Fibroblast of villous mesenchyme (primary cell): ENCODE measurements at places on chromosomes 1 and 21.
A peak's percentile ranks its signal among the peaks of the same experiment; 100 is the strongest.

GRCh38 chr1:93164816-93165215 is 15.4 kb downstream of the TMED5 start:
- DNase-seq: no peak

- DNase-seq: peak; percentile 1
Measured at GRCh38 chr1:82565546-82565945, 764.8 kb downstream of the ADGRL2 start.

DNA sequence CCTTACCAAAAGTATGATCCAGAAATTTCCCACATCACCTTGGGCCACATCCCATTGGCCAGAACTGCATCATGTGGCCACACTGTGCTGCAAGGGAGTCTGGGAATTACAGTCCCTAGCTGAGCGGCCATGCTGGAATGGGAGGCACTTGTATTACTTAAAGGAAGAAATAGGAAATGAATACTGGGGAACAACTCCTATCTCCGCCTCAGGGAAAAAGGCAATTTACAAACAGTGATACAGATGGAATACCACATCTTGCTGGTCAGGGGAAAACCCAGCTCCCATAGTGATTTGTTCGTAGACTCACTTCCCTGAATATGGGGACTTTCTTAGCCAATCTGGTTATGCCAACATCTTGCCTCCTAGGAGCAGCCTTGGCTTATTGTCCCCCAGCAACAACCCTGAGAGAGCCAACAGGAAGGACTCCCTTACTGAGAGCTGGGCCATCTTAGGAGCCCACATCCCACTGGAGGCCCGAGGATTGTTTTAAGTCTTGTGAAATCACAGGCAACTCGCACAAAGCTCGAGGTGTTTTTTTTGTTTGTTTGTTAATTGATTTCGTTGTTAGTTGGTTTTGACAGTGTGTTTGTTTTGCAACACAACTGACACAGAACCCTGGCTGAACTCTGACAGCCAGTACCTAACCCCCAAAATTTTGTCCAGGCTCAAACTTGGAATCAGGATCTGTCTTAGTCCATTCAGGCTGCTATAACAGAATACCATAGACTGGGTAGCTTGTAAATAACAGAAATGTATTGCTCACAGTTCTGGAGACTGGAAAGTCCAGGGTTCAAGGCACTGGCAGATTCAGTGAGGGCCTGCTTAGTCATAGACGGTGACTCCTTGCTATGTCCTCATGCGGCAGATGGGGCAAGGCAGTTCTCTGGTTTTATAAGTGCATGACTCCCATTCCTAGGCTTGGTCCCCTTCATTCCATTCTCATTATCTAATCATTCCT is 14.9 kb downstream of the CDA start:
- DNase-seq: peak; percentile 65

DNA sequence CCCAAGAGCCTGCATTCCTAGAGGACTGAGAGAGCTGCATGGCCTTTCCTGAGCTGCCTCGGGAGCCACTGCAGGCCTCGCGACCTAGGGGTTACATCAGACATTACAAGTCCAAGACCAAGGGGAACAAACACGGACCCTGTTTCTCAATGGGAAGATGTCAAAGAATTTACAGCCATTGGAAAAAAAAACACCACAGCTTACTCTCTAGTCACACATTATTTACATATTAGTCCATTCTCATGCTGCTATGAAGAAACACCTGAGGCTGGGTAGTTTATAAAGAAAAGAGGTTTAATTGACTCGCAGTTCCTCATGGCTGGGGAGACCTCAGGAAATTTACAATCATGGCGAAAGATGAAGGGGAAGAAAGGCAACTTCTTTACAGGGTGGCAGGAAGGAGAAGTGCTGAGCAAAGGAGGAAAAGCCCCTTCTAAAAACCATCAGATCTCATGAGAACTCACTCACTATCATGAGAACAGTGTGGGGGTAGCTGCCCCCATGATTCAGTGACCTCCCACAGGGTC is 8.4 kb upstream of the PRMT2 start:
- no peak for DNase-seq

DNA sequence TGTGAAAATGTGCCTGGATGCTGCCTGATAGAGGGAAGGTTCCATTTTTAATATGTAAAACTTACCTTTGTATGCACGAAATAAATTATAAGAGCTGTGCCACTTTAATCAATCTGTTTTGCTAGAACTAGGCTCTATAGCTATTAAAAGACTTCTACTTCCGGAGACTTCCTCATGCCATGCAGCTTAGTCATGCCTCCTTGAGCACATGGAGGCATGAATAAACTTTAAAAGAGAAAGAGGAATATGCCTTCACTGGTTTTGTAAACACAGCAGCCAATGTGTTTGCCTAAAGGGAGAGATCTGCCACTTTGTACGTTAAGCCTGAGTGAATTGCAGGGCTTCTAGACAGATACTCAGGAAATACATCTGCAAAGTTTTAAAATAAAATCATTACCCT is 604.6 kb downstream of the LRRIQ3 start:
- peak; percentile 4 for DNase-seq

- peak; percentile 88 for DNase-seq
Measured at GRCh38 chr1:26744075-26744959, 43.4 kb upstream of the PIGV start.

DNA sequence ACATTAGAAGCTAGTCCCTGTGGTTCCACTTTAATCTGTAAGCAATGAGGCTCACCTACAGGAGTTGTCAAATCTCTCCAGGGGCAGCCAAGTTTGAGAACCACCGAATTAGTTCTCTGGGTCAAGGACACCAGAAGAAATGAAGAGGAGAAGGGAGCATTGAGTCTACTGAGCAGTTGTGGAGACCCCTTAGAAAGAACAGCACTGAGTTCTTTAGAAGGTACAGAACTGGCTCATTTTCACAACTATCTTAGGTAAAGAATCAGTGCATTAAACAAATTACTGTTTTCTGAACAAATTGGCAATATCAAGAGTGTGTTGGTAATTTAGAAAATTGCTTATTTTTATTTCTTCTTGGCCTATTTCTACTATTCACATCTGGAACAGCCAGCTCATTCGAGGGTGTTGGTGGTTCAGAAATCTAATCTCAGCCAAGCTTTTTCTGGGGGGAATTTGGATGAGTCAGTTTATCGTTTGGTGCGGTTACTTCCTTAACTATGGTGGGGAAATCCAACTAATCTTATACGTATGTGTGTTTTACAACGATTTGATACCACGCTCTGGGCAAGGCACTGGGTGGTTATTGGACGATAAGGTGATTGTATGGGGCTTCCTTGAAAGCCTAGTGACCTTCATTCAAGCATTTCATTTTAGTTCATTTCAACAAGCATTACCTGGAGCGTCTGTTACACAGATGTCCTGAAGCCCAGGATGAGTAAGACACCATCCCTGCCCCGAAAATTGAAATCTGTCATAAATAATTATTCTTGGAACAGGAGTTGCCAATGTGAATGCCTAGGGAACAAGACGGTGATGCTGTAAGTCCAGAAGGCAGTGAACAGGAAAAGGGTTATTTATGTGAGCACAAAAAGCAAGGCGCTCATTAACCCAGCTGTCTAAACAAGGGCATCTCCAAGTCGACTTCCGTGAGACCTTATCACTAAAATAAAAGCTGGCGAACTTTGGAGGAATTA is 52.0 kb upstream of the TMPRSS2 start:
- DNase-seq: peak; percentile 81

DNA sequence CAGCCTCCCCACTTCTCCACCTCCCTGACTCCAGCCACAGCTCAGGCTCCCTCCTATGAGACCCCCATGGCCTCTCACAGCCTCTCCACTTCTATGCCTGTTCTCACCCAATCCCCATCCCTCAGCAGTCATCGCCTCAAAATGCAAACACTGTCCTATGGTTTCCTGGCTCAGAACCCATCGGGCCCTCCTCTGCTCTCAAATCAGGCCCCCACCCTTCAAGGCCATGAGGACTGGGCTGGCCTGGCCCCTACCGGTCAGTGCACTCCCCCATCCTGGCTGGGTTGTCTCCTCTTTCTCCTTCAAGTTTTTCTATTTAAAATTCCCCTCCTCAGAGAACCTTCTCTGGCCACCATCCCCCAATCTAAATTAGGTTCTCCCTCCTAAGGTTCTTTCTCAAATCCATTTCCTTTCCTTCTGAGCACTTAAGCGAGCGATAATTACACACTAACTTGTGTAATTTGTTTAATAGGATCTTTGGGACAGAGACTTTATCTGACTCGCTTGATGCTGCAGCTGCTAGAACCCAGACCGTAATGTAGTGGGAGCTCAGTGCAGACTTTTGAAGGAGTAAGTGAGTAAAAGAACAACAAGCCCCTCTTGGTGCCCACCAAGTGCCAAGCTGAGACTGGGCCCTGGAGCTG is 347.2 kb downstream of the MATN1 start:
- DNase-seq: no peak

DNA sequence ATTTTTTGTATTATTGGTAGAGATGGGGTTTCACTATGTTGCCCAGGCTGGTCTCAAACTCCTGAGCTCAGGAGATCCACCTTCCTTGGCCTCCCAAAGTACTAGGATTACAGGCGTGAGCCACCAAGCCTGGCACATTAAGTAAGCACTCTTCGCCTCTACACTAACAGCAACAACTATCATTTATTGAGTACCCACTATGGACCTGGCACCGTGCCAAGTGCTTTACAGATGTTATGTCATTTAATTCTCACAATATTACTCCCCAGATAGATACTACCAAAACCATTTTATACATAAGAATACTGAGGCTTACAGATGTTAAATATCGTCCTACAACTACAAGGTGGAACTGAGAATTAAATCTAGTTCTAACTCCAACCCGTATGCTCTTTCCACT is 50.1 kb downstream of the TUT4 start:
- DNase-seq: no peak

DNA sequence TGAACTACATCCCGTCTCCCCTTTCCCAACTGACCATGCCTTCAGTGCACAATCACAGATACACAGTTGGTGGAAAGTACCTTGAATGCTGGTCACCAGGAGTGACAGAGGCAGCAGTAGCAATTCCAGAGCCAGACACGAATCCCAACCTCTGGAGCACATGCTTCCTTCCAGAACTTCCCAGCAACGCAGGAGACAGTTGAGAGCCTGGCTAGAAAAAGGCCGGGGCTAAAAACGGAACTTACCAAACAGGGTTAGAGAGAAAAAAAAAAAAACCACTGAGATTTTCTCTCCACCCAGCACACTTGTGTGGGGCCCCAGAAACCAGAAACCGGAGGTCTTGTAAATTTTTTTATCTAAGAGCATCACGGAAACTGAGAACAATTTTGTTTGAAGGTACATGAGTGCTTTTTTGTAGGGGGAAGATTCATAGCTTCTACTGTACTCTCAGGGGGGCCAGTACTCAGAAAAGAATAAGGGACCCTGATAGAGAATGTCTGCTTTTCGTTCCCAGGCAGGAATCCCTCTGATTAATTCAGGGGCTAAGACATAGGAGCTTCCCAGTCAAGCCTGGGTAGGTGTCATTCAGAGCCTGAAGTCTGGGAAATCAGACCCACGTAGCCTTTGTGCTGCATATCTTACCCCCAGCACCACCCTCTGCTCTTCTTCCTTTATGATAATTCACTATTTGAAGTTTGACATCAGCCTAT is at the start of gene CD48:
Gene CD48 (minus strand): TSS at position 221 of the 710 bp plus-strand sequence. CDS start 59 bp downstream, at position 162.
- no peak for DNase-seq

DNA sequence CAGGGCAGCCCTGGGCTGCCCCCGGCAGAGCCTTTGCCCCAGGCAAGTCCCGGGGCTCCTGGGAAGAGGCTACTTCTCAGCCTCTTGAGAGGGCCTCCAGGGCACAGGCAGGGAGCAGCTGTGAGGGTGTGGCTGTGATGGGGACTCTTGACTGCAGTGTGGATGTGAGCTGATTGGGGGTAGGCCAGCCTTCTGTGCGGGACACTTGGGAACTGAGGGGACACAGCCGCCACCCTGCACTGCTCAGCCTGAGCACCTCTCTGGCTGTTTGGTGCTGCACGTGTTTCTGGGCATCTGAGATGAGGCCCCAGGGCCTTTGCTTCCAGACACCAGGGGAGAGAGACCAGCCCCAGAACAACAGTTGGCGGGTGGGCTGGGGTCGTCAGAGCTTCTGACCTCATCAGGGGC is 62.1 kb downstream of the SKI start:
- DNase-seq: no peak

DNA sequence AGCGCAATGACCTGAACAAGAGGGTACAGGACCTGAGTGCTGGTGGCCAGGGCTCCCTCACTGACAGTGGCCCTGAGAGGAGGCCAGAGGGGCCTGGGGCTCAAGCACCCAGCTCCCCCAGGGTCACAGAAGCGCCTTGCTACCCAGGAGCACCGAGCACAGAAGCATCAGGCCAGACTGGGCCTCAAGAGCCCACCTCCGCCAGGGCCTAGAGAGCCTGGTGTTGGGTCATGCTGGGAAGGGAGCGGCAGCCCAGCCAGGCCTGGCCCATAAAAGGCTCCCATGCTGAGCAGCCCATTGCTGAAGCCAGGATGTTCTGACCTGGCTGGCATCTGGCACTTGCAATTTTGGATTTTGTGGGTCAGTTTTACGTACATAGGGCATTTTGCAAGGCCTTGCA is 5.4 kb upstream of the CCDC28B start:
- DNase-seq: no peak

DNA sequence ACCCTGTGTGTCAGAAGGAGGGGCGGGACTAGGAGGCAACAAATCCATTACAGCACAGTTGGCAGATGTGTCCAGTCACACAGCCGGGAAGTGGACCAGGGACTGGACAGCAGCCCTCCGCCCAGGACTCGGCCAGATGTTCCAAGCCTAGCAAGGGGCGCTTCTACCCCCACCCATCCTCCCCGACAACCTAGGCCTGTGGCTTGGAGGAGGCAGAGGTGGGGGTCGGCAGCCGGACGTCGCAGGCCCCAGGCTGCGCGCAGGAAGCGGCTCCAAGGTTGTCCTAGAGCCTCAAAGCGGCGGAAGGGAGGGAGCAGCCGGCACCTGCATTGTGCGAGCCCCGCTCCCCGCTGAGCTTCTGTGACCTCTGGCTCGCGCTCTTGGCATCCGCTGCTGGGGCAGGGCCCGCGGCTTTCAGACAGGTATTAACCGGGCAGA is 20.6 kb upstream of the MYCL start:
- DNase-seq: peak; percentile 12

DNA sequence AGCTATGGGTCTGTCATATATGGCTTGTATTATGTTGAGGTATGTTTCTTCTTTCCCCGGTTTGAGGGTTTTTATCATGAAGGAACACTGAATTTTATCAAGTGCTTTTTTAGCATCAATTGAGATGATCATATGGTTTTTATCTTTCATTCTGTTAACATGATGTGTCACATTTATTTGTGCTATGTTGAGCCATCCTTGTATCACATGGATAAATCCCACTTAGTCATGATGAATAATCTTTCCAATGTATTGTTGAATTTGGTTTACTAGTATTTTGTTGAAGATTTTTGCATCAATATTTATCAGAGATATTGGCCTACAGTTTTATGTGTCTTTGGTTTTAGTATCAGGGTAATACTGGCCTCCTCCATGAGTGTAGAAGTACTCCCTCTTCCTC is 61.7 kb downstream of the GPR137B start:
- DNase-seq: no peak

GRCh38 chr1:206872139-206872538 is 6.7 kb downstream of the IL20 start:
- peak; percentile 80 for DNase-seq

DNA sequence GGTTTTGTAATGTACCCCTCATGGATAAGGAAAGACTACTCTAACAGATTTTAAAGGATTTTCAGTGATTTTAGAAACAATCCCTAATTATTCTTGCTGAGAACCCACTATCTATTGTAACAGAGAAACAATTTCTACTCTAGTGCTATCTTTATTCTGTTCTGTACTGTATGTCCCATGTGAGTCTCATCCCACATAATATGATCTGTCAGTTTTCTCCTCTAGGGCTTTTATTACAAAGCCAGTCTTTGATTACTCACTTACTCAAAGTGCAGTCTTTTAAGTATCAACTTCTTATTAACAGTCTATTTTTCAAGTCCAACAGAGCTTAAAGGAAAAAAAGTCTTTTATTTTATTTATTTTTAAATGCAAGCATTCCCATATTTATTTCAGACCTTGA is 54.8 kb downstream of the CTH start:
- no peak for DNase-seq
